Activated T-helper 1 cell treated with Interleukin-2 at 50 U/mL for 16 hours (primary cell): ENCODE measurements at places on chromosomes 1 and 21.

DNA sequence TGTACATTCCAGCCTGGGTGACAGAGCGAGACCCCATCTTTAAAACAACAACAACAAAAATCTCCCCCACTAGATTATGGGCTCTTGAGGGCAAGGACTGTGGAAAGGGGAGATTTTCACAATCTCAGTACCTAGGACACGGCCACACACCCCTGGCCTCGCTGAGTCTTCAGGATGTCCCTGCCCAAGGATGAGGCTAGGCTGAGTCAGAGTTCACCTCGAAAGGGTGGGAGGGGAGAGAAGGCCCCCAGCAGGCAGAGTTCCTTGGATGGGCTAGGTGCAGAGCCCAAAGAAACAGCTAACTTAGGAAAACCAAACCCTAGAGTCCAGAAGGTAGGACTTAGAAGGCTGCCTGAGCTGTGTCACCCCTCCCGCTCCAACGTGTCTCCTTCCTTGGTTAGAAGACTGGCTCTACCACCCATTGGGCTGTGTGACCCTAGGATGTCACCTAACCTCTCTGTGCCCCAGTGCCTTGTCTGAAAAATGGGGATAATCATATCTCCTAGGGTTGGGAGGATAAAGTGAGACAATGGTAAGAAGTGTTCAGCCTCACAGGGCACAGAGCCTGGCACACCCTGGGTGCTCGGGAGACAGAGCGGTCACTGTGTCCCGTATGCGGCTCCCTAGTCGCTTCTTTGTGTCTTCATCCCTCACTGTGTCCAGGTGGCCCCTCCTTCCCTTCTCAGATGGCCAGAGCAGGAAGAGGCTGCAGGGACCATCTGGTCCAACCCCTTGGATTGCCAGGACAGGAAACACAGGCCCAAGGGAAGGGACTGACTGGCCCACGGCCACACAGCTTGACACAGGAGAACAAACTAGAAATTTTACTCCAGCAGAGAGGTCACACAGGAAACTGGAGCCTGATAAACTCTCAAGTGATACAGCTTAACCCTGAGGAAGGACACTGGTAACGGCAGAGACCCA is 11.2 kb downstream of the TRIM62 start:
- no peak for DNase-seq

DNA sequence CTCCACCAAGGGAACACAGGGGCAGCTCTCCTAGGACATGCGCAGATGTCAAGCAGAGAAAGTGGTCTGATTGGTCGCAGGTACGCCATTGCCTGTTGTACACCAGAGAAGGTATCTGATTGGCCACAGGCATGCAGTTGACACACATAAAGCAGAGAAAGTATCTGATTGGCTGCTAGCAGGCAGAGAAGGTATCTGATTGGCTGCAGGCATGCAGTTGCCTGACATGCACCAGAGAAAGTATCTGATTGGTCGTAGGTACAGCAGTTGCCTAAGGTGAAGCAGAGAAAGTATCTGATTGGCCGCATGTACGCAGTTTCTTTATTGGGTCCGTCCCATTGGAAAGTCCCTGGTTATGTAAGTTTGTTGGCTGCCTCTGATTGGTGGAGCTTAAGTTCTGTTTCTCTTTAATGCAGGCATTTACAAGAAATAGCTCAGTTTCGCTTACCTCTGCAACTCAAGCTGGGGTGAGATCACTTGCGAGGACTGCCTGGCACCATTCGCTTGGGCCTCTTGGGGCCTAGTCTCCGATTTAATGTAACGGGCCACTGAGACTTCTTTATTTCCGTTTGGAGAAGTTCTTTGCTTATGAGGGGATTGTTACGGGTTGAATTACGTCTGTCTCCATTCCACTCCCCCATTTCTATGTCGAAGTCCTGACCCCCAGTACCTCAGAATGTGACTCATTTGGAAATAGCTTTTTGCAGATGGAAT is 74.2 kb downstream of the SIK1 start:
- DNase-seq = no peak

DNA sequence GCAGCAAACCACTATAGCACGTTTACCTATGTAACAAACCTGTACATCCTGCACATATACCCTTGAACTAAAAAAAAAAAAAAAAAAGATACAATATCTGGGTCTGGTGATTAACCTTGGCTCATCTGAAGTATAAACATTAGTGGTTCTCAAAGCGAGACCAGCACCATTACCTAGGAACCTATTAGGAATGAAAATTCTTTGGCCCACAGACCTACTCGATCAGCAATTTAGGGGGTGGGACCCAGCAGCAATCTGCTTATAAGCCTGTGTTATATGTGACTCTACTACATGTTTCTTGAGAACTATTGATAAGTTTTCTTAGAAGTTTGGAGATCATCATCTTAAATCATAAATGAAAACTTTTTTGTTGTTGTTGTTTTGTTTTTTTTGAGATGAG is 9.7 kb upstream of the SPATA1 start:
- no peak for DNase-seq

DNA sequence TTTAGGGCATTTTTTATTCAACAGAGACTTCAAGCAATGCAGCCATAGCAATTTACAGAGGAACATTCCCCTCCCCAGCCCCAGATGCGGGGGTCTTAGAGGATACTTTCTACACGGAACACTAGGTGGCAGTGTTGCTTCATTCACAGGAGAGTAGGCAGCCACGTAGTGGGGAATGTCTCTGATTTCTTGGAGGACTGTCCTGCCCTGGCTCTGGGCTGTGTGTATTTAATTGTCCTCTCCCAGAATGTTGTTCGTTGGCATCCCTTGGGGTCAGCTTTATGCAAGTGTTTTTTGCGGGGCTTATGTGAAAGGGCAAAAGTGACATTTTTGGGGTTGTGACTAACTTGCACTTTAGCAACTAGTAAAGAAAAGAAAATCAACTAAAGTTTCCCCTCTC is 96.9 kb downstream of the PAPPA2 start:
- no peak for DNase-seq

GRCh38 chr1:219460896-219461815 is 151.7 kb downstream of the ZC3H11B start:
- DNase-seq = no peak

GRCh38 chr21:38341546-38342012 is 84.8 kb downstream of the KCNJ15 start:
- no peak for DNase-seq

- peak; percentile 70 for DNase-seq
These were observed 59.3 kb downstream of the H3-3A start for GRCh38 chr1:226121587-226122400.

DNA sequence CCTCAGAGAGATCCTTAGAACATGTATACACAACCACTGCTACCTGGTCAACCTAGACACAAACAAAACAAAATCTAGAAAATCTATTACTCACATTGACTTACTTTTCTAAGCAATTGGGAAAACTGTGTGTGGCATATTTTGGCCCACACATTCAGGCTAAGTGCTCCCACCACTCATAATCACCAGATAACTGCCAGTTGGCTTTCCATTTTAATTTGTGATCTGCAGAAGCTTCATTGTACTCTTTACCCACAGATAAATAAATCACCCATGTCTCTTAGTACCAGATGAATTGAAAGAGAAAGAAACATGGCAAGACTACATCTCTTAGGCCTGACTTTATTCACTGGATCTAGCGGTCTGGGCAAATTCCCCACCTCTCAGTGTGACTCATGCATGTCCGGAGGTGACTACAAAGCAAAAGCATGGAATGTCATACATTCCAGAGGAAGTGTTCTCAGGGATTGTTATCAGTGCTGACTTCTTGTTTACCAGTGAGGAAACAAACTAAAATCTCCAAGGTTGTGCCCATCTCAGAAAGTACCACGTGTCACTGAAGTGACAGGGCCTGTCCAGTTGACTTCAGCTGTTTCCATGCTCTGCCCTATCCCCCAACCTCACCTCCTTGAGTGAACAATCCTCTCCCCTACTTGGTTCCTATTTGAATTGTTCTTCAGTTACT is 52.4 kb upstream of the BCL10 start:
- DNase-seq = no peak

DNA sequence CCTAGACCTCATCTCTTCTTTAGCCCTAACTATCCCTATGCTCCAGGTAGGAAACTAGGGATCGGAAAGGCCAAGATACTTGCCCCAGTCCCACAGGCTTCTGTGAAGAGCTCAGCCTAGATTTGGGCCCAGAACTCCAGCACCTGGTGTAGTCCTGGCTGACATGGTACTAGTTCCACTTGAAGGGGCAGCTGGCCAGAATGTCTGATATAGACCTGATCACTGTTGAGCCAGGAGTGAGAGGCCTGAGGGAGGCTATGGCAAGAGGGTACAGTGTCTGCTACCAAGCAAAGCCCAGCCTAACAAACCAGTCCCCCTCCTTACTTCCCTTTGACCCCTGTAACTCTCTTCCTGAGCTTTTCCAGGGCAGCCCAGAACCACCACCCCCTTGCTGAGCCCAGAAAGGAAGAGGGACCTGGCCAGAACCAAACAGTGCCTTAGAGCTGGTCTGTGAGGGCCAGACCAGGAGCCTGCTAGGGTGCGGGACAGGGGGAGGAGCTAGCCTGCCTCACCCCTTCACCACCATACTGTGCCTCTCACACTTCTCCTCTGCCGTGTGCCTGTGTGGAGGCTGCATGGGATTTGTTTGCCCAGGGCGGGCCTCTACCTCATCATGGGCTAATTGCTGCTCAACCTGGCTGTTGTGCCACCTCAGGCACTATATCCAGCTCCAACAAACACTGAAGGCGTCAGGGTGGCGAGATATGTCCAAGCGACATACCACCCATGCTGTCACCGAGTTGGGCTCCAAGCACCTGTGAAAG is 10.9 kb downstream of the POMGNT1 start:
- no peak for DNase-seq

- no peak for DNase-seq
These were observed 25.0 kb downstream of the XCL2 start for GRCh38 chr1:168518813-168519212.

- DNase-seq = no peak
These were observed 11.7 kb upstream of the RNF2 start for GRCh38 chr1:185033686-185034085.

DNA sequence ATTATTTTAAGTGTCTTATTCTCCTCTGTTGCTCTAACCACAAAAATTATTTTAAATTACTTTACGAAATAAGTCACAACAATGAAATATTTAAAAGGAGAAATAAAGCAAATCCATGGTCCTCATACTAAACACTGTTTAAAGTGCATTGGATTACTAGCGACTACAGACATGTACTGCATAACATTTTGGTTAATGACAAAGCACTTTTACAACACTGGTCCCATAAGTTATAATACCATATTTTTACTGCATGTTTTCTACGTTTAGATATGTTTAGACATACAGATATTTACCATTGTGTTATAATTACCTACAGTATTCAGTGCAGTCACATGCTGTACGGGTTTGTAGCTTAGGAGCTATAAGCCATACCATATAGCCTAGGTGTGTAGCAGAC is 30.2 kb downstream of the VAMP4 start:
- no peak for DNase-seq

DNA sequence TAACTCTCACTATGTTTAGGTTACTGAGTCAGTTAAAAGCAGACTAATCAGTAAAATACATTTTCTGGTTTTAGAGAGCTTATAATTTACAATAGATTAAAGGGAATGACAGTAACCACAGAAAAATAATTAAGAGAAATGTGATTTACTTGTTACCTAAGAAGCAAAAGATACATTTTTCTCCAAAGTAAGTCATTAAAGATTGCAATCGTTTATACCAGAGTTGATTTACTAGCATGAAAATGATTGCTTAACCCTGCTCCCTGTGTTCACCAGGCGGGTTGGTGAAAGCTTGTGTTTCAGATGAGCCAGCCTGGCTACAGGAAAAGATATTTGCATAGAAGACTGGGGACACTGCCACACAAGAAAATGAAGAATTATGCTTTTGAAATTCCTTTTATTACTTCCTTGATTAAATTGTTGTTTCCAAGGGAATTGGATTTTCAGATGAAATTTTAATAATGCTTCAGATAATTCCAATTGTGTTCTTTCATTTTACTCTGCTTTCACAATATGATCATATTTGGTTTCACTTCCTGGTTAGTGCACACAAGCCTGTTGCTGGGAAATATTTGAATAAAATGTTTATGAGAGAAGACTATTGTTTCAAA is 27.9 kb downstream of the LRRC8B start:
- no peak for DNase-seq

DNA sequence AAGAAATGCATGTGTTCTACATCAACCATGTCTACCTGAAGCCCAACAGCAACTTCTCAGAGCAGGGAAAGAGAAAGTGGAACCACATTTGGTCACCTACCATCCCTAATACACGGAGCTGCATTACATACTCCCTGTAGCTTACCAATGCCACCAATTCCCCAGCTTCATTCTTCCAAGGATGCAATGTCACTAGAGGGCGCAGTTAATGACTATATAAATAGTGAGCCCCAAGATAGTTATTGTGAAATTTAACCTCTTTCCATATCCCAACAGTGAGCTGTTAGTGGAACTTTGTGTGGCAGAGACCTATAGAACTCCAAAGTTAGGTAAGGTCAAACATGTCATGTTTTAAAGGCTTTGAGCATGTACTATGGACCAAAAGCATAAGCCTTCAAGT is 618.3 kb downstream of the SMYD3 start:
- no peak for DNase-seq

DNA sequence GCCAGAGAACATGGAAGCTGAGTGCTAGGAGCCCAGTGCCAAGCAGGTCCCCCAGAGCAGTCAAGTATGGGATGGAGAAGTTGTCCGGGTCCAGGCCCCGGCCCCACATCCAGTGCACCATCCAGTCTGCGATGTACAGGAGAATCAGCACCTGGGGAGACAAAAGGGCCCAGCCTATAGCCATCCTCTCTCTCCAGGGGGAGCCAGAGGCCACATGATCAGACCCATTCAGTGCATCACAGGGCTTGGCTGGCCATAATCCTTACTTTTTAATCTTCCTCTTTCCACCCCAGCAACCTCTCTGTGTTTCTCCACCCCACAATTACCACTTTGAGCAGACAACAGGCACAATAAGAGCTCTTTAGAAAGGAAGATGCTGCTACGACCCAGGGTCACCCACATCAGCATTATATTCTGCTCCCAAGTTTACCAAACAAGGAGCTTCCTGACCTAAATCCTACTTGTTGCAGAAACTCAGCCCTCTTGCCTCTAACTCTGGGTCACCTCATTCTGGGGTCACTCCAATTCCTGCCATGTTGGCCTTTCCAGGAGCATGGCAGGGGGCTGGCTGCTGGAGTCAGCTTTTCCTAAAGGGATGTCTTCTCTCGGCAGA is 16.4 kb upstream of the RAB29 start:
- peak; percentile 39 for DNase-seq

- DNase-seq = no peak
These were observed 28.8 kb downstream of the SHISA4 start for GRCh38 chr1:201917362-201918033.

DNA sequence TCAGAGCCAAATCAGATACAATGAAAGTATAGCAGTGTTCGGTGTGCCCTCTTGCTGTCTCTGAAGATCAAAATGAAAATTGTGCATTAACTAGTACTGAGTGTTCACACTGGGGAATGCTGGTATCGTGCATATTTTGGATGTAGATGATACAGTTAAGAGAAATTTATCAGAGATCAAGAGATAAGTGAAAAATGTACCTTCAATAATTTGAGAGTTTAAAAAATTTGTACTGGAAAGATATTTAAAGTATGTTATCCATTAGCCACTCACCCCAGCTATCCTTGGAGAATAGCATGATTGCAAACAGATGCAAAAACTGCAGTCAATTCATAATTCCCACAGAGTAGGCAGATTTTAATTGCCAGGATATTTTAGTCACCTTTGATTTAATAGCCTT is 56.4 kb downstream of the GREM2 start:
- no peak for DNase-seq
